Fibroblast of the conjunctiva (primary cell): ENCODE measurements at places on chromosomes 3 and 15.
A peak's percentile ranks its signal among the peaks of the same experiment; 100 is the strongest.

- DNase-seq = peak; percentile 4
Measured at GRCh38 chr3:64575211-64575844, 112.5 kb downstream of the ADAMTS9 start.

DNA sequence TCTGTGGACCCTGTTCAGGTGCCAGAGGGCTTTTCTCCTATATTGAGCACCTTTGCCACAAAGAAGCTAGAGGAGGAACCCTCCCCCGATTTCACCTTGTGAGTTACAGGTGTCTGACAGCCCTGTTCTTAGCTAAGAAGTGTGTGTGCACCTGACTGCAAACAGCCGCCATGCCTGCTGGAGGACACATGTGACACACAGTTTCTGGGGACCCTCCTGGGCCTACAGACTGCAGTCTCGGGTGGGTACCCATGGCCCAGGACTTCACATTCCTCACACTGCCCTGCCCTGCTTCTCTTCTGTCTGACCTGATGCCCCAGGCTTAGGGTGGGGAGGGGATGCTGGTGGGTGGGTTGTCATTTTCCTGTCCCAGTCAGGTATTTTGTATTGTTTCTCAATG is 140.6 kb downstream of the CACNA1D start:
- no peak for DNase-seq

- DNase-seq = no peak
Measured at GRCh38 chr3:164222197-164222596, 856.1 kb downstream of the SI start.

- DNase-seq = no peak
Measured at GRCh38 chr15:39243396-39243795, 337.5 kb upstream of the THBS1 start.

DNA sequence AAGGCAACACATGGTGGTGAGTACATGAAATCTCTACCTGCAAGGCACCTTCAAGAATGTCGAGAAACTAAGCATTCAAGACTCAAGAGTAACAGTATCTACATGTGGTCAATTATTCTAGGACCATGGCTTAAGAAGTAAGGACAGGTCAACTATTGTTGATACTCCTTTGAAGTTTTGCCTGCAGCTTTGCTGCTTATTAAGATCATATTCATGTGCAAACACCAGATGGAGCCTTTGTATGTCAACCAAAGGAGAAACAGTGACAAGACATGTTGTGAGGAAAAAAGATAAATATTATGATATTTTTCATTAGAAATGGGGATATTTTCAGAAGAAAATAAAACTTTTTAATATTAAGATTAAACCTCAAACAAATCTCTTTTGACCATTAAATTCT is 52.3 kb upstream of the FGF7 start:
- peak; percentile 23 for DNase-seq

- DNase-seq = no peak
Measured at GRCh38 chr3:37751016-37751415, 110.7 kb upstream of the CTDSPL start.

- DNase-seq = peak; percentile 8
Measured at GRCh38 chr3:99410789-99411311, 227.5 kb upstream of the COL8A1 start.

DNA sequence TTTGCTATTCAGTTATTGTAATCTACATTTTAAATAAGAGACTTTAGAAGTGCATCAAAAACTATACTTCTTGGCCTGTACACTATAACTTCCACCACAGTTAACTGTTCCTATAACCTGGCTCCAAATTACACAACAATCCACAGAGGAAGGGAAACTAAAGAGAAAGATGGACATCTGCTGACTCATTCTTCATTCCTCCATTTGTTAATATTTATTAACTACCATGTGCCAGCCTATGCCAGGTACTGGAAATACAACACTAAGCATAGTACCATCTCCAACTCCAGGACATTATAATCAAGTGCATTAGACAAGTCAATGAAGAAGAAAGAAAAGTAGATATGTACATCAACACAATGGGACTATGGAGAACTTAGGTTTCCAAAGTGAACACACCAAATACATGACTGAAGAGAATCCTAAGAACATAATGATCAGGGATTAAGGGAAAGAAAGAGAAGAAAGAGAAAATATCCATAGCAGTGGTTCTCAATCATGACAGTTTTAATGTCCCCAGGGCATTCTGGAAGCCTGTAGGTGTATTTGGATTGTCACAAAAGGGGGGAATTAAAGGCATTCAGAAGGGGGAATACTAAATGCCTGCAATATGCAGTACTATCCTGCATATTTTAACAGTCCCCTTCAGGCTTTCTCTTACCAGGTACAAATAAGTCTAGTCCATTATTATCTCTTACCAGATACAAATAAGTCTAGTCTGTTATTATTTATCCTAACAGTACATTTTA is 8.9 kb downstream of the ICE2 start:
- DNase-seq = no peak

GRCh38 chr3:2172561-2173171 is 74.0 kb downstream of the CNTN4 start:
- DNase-seq = no peak

DNA sequence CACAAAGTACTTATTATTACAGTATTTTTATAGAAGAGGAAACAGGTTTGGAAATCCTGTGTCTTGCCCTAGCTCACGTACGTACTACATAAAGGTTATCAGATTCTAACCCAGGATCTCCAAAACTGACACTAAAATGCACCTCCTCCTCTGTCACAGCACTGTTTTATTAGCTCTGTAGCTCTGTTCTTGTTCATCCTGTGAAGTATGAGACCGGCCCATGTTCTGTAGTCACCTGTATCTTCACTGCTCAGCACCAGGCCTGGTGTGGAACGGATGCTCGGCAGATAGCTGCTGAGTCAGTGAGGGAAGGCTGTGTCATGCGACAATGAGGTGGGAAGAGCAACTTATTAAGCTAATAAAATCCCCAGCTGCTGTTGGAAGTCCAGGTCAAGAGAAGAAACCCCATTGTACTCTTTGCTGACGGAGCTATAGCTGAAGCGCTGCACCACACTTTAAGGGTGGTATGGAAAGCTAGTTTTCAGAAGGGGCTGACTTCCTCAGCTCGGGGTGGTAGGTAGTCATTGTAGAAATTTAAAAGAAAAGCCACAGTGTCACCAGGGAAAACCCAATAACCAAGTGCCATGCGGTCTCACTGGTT is 22.8 kb downstream of the BCL2A1 start:
- DNase-seq = no peak

DNA sequence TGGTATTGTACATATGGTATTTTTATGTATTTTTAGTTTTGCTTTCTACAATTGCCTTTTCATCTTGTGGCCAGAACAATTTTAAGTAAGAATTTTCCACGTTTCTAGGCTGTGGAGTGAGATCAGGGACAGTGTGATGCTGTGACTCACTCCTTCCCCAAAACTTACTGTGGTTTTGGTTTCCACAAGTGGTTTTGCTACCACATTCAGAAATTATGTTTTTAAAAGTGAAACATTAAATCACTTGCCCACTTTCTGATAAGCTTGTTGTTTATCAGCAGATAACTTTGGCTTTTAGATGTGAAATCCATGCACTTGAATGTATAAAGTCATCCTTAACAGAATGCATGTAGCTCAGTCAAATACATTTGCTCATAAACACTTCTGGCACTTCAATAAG is 192.2 kb upstream of the THRB start:
- no peak for DNase-seq

DNA sequence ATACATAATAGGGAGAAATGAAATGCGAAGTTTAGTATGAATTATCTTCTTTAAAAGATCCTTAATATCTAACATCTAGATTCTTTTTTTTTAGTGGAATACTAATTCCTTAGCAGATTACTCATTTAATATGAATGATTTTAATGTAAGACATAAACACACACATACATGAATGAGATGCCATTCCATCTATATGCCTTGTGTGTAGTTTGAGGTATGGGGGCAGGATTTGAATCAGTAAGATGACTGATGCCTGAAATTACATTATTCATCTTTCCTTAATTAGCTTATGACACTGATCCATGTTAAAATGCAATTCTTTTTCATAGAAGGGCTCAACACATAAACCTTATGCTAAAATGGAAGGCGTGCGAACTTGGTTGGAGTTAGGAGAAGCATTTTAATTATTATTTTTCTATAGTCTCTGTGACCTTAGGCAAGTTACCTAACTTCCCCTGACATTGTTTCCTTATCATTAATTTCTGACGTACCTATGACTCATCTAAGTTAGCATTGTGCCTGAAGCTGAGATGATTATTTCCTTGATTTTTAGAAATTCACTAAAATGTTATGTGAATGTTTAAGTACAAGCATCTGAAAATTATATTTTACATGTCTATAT is 10.8 kb upstream of the BNIP2 start:
- DNase-seq = no peak

DNA sequence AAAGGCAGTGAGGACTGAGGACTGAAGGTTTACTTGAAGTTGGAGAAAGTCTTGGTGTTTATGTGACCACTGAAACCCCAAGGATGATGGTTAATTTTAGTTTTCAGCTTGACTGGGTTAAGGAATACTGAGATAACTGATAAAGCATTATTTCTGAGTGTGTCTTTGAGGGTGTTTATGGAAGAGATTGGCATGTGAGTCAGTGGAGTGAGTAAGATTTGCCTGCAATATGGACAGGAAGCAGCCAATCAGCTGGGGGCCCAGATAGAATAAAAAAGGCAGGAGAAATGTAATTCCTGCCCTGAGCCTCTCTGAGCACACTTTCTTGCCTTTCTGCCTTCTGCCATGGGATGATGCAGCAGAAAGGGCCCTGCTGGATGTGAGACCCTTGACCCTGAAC is 92.4 kb downstream of the KBTBD8 start:
- peak; percentile 18 for DNase-seq

GRCh38 chr3:195425849-195426248 is 17.0 kb downstream of the ACAP2 start:
- no peak for DNase-seq

- DNase-seq = no peak
Measured at GRCh38 chr3:189149203-189149602, 22.6 kb upstream of the TPRG1 start.

GRCh38 chr3:189718215-189718614 is 87.0 kb downstream of the TP63 start:
- DNase-seq = no peak

GRCh38 chr15:97156739-97157265 is 803.7 kb upstream of the ARRDC4 start:
- DNase-seq = no peak

- no peak for DNase-seq
Measured at GRCh38 chr3:174046311-174046710, 648.8 kb downstream of the NLGN1 start.

GRCh38 chr3:137958636-137959035 is 51.3 kb upstream of the CLDN18 start:
- DNase-seq = no peak

- no peak for DNase-seq
Measured at GRCh38 chr15:52217186-52217585, 26.0 kb upstream of the GNB5 start.

DNA sequence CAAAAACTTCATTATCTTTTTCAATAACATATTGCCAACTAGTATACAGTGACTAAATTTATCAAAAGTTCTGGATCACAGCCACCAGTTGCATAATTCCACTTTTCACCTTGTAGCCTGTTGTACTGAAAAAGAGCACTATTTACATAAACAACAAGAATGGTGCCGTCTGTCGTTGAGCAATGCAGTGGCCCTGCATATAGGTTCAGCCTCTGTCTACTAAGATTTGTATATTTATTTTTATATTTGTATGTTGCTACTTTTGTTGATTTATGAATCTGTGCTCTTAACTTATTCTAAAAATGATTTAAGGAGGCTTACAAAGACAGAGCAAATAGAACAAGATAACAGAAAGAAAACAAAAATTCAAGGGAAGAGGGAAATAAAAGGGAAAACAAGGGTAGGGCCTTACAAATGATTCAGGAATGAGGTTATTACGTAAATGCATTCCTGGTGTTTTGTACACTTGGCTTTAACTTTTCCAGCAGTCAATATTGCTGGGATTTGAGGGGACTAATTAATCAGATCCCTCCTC is 257.6 kb upstream of the STT3B start:
- peak; percentile 0 for DNase-seq

- DNase-seq = peak; percentile 63
Measured at GRCh38 chr3:177554895-177555759, 357.8 kb upstream of the TBL1XR1 start.

GRCh38 chr3:189272500-189273119 is 100.8 kb downstream of the TPRG1 start:
- DNase-seq = no peak

DNA sequence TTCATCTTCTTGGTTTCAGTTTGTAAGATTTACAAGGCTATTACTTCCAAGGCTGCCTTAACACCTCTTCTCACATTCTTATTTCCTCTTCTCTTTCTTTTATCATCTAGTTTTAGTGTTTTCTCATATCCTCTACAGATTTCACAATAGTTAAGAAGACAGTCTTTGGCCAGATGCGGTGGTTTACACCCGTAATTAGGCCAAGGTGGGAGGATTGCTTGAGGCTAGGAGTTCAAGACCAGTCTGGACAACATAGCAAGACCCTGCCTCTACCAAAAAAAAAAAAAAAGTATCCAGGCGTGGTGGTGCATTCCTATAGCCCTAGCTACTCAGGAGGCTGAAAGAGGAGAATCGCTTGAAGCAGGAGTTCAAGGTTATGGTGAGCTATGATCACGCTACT is 3.5 kb upstream of the ALDH1A2 start:
- DNase-seq = no peak

DNA sequence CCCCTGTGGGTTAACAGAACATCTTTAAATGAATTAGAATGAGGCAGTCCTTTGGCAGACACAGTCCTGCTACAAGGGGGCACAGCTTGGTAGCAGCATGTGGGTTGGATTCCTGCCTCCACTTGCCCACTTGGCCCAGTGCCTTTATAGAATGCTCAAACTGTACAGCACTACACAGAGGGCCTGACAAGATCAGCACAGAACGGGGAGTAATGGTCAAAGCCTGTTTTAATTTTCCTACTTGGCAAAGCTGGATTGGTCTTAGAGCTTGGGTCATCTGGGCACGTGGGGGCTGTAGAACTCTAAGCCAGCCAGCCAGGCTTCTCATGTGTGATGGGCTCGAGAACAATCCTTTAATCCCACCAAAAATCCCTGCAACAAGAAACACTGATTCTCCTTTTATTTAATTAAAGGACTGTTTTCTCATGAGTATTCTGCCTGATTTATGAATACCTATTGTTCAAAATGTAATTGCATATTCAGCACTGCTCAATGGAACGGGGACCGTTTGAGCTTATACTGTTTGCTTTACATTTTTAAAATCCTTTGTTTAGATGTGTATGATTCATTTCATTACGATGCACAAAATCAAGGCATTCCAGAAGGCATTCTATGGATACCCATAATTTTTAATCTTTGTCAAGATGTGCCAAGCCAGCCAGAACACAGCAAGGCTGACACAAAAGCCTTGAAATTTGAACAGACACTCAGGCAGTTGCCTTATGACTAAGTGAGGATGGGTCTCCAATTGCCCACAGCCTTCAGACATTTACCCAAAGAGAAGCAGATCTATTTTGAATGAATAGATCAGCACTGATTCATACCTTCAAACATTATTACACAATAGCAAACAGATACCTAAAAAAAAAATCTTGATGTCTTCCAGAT is 249.3 kb upstream of the TGFBR2 start:
- no peak for DNase-seq

GRCh38 chr3:132135628-132136333 is 101.0 kb upstream of the CPNE4 start:
- DNase-seq = peak; percentile 90
